ENCODE measurements at places on chromosomes 1 and 21.

DNA sequence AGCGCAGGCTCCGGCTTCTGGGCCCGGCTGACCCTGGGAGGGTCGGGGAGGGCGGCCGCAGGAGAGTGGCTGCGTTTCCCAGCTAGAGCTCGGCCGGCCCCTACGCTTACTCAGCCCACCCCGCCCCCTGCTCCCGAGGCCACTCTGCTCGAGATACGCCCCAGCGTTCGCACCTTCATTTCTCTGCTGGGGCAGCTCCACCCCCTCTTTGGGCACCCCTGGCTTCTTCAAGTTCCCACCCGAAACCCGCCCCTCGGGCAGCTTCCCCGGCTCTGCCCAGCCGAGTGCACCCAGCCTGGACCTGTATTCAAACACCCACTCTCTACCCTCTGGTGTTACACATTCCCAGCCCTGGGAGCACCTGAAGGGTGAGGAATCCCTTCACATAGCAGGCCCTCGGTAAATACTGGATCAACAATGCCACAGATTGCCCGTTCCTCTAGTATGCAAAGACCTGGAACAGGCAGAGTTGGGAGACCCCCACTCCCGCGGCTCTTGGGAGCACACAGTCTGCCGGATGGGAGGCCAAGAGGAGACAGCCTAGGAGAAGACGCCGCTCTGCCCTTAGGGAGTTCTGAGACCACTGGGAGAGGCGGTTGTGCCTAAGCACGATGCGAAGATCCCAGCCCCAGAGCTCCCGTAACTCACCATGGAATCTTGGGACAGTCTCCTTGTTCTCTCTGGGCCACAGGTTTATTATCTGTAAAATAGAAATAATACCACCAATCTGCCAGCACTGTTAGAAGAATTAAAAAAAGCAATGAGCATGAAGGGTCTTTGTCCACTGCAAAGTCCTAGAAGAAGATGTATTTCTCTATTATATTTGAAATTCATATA is 566 bp upstream of the PAQR7 start:
- no peak for DNase-seq

DNA sequence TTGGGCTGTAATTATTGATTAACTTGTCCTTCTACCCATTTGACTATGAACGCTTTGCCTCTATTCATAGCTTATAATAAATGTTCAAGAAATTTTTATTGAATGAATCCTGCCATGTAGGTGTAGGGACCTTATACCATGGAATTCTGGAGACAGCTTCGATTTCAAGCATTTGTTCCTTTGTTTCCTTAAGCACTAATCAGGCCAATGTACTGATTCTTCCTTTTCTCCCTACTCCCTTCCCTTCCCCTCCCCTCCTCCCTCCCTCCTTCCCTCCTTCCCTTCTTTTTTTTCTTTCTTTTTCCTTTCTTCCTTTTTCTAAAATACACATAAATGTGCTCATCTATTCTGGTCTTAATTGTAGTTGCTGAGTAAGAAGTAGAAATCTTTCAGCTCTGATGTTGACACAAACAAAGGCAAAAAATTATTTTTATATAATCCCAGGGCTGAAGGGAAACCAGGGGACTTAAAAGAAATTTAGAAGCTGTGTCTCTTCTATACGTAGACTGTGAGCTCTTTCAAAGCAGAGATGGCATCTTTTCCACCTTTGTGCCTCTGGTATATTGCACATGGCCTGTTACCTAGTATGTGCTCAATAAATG is 24.9 kb upstream of the DNM3 start:
- no peak for DNase-seq

GRCh38 chr1:2431103-2431502 is 18.7 kb upstream of the PEX10 start:
- no peak for DNase-seq

GRCh38 chr21:41432562-41433460 is 6.8 kb downstream of the MX1 start:
- no peak for DNase-seq

DNA sequence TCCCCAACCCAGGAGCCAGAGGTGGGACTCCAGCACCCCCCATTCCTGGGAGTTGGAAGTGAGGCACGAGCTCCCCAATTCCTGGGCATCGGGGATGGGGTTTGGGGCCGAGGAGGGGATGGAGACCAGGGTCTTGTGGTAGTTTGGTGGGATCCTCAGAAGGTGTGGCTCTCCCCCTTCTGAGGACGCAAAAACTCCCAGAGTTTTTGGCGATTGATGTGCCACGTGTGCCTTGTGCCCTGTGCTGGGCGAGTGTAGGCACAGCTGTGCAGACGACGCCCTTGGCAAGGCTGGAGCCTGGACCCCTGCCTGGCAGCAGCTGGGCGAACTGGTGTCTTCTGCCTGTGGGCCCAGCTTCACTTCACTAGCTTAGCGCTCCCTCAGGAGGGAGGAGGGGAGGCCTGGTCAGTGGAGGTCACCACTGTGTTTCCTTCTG is 2.6 kb downstream of the GUK1 start:
- DNase-seq: no peak

GRCh38 chr1:105730701-105731100 is 1325.8 kb upstream of the PRMT6 start:
- DNase-seq: no peak

- no peak for DNase-seq
These were observed 75.7 kb upstream of the KIF26B start for GRCh38 chr1:245079021-245079609.

DNA sequence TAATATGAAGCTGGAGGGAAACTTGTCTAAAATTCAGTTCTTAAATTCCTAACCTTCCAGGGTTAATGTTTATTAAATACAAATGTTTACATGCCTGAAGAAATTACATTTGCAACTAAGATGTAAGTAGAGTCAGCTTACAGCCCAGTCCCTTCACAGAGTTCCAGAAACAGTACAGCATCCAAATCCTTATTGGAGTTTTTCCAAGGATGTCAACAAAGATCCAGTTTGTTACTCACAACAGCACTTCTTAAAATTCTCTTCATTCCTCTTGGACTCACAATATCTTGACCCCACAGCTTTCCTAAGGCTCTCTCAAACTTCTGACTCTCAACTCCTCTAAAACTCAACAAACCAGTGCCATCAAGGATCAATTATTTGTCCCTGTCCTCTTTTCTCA is 50.1 kb upstream of the RWDD3 start:
- DNase-seq: no peak

DNA sequence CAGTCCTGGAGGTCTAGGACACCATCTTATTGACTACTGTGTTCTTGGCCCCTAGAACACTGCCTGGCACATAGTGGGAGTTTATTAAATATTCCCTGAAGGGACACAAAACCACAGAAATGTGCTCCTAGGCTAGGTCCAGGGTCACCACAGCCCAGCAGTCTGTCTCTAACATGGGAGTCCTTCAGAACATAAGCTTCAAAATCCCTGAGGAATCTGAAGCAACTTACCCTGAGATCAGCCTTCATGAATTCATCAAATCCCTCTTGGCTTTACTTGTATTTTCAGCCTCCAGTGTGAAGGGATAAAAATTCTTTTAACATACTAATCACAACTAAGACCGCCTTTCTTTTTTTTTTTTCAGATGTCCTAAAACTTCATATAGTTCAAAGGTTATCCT is 32.7 kb upstream of the BCAR3 start:
- DNase-seq: no peak

- no peak for DNase-seq
These were observed 414 bp downstream of the GUCA2B start for GRCh38 chr1:42153624-42154023.

DNA sequence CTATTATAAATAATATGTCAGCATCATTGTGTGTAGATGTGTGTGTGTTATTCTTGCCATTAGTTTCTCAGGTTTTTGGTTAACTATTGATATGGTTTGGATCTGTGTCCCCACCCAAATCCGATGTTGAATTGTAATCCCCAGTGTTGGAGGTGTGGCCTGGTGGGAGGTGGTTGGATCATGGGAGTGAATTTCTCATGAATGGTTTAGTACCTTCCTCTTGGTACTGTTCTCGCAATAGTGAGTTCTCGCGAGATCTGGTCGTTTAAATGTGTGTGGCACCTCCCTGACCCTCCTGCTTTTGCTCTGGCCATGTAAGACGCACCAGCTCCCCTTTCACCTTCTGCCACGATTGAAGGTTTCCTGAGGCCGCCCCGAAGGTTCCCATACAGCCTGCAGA is 9.6 kb upstream of the POFUT2 start:
- no peak for DNase-seq

DNA sequence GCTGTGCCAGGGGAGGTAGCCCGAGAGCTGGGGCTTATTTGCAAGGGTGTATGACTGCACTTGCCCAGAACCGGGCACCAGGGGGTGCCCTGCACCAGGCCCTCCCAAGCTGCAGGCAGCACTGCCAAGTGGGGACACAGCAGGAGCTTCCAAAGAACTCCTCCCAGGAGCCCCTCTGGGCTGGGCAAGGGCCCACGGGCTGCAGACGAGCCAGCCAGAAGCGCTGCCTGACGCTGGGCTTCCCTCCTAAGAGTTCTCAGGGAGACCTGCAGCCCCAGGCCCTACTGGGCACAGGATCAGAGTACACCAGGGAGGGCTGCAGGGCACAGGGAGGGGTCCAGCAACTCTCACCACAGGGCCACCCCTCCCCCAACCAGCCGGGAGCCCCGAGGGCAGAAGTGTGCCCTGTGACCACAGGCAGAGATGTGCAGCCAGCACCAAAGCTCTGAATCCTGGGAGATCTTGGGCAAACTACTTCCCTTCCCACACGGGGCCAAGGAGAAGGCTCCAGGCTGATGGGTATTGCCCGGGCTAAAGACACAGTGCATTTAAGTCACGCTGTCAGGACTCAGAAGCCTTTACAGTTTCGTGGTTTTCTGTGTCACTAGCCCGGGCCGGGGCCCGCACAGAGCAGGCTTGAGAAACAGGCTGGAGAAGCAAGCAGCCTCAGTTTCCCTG is 63.4 kb downstream of the KCNAB2 start:
- no peak for DNase-seq

DNA sequence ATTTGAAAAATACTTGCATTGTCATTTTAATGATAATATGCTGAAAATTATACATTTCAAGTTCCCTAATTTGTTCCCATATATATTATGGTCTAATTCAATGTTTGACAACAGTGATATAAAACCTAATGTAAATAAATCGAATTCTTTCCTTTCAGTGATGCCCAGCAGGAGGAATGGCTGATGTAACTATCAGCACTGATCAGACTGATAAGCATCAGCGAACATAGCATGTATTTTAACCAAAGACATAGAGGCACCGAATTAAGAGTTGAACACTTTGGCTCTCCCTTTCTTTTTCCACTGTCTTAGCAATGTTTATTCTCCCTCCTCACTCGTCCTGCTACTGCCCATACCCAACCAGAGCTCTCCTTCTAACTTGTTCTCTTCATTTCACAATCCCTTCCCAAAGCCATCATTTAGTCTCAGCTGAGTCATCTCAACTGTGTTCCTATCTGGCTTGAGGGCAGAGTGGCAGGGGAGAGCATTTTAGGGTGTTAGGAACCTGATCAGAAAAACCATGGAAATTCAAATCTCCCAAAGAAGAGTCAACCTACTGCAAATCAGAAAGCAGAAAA is 58.8 kb upstream of the C1orf115 start:
- no peak for DNase-seq

- no peak for DNase-seq
These were observed 90.7 kb downstream of the TNFSF18 start for GRCh38 chr1:172960019-172960418.

DNA sequence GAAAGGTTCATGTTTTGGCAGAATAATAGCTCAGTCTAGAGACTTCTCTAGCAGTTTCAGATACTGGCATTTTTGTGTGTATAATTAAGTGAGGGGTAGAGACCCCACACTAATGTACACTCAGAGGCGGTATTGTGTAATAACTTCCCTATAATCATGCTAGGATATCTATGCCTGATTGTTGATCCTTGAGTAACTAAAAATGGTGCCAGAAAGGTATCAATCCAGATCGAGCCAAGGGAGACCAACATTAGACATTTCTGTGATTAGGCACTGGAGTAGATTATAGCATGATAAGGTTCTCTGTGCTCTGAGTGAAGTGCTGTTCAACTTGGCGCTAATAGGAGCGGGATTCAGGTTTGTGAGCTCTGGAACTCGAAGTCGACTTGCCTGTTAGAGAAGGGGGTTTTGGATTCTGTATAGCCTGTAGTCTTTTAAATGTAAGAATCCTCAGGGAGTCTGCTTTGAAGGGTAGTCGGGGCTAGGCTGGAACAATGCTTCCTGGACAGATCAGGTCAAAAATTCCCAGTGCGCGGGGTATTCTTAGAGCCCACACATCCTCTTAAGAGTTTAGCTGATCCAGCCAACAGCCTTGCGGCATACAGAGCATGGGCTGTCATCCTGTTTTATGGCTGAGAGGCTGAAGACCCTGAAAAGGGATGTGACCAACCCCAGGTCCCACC is 24.2 kb downstream of the MAN1C1 start:
- no peak for DNase-seq

DNA sequence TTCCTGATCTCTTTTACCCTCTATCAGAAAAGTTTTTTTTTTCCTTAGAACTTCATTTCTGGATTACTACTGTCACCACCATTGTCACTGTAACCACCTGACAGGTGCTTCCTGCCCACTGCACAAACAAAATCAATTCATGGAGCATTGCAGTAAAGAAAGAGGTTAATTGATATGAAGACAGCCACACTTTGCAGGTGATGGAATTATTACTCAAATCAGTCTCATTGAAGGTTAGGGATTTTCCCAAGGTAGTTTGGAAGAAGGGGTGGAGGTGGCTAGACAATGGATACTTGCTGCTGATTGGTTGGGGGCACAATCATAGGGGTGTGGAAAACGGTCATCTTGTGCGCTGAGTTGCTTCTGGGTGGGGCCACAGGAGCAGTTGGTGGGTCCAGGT is 230.8 kb upstream of the CACYBP start:
- no peak for DNase-seq

- DNase-seq: no peak
These were observed 2.2 kb downstream of the NFIA start for GRCh38 chr1:61084491-61085031.

DNA sequence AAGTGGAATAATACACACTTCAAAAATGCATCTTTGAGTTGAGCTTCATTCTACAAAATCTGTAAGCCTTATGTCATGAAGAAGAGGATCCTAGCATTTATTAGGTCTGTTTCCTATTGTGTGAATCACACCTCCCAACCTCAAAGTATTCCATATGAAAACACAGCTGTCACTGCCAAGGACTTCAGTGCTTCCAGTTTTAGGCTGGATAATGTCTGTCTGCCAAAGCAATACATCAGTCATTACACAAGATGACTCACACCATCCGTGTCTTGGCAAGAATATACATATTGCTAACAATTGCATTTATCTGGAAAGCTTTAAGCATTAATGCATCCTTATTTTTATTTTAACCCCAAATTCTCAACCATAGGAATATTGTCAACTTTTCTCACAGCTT is 125.7 kb upstream of the TMPRSS15 start:
- no peak for DNase-seq

DNA sequence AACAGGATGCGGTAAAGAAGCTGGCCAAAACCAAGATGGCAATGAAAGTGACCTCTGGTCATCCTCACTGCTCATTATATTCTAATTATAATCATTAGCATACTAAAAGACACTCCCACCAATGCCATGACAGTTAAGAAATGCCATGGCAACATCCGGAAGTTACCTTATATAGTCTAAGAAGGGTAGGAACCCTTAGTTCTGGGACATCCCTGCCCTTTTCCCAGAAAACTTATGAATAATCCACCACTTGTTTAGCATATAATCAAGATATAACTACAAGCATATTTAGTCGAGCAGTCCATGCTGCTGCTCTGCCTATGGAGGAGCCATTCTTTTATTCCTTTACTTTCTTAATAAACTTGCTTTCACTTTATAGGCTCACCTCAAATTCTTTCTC is 79.8 kb downstream of the DDX20 start:
- no peak for DNase-seq
